Ammon's horn (tissue), 1 donor: ENCODE measurements at places on chromosomes 3 and 15.

DNA sequence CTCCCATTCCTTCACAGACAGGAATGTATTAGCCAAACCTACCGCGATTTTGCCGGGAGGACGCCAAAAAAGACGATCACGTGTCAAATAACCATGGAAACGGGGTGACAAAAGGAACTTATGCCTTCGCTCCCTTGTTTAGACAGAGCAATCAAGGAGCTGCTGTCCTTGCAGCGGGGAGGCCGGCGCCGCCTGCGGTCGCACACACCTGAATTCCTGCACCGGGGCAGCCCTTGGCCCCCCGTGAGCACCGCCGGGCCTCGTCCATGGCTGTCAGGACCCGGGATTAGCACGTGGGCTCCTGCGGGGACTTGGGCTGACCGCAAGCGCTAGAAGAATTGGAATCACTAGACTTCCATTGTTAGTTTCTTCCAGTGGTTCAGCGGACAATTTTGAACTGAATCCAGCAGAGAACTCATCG lies 193.1 kb downstream of the SHQ1 start:
- peak; percentile 69 for DNase-seq

- no peak for DNase-seq
Measured at GRCh38 chr3:177122183-177122856, 75.0 kb downstream of the TBL1XR1 start.

- no peak for DNase-seq
Measured at GRCh38 chr3:108030960-108031359, 59.9 kb downstream of the CD47 start.

- no peak for DNase-seq
Measured at GRCh38 chr15:69760258-69760845, 307.7 kb downstream of the RPLP1 start.

DNA sequence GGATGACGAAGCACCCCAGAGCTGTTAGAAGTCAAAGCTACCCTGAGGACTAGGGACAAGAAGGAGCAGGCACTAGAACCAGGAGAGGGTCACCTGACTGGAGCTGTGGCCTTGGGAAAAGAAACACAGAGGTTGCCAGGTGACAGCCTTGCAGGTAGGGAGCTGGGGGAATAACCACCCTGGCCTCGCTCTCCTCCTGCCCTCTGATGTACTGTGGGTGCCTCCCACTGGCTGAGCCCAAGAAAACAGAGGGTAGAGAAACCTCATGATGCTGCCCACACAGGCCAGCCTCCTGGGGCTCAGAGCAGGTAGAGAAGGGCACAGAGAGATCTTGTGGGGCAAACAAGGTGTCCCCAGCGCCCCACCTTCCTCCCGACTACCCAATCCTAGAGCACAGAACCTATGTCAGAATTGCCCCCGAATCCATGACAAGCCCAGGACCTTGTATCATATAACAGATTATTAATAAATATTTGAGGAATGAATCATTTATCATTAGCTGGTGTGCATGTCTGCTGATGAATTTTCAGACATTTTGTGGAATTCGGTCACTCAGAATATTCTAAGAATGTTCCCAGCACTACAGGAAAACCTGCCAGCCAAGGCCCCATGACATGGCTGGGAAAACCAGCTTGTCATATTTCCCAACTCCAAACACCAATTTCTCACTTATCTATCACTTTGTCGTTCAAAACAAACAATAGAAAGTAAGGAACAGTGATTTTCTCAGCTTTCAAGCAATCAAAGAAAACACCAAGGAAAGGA lies 59.8 kb upstream of the MEX3B start:
- DNase-seq: no peak

DNA sequence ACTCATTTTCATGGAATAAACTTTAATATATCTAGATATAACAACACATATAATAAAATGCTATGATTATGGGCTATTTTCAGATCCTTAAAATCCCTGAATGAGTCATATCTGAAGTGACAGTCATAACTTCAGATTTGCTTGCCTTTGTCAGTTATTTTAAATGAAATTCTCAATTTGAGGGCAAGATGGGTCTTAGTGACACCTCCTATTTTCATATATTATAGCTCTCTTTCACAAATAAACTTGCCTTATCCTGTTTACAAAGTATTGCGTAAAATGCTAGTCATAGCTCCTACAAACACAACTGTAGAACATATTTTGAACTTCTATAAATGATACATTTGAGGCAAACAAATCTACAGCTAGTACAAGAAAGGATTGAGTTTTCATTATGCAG lies 6.2 kb upstream of the THRB start:
- DNase-seq: no peak

- DNase-seq: no peak
Measured at GRCh38 chr15:59251001-59251845, 44.6 kb downstream of the LDHAL6B start.

GRCh38 chr15:79736435-79737000 lies 160.3 kb downstream of the MTHFS start:
- no peak for DNase-seq

DNA sequence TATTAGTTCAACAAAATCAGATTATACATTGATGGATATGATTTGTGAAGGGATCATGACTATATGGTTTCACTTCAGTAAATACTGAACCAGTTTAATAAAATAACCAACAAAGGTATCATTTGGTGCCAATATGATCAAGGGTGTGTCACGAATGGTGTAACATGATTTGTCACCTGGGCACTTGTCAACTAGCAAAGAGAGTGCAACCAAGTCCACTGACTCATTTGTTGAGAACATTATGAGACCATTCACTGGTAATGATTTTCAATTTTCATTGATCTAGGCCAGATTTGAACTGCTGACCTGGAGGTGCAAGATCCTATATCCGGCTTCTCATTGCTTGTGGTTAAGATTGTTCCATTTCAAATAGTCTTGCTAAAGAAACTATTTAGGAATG lies 1037.9 kb downstream of the ROBO2 start:
- DNase-seq: no peak

DNA sequence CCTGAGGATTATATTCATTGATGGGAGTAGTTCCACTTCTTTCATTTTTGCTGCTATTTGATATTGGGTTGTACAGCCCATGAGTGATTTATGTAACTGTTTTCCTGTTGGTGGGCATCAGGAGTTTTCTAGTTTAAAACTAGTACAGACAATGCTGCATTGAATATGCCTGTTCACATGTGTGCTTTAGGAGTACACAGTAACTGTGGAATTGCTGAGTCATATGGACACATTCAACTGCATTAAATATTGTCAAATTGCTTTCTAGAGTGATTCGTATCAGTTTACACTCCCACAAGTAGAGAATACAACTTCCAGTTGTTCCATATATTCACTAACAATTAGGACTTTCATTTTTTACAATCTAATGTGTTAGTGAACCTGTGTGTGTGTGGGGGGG lies 59.8 kb upstream of the THSD4 start:
- no peak for DNase-seq

GRCh38 chr15:68515371-68516095 lies 63.3 kb upstream of the CORO2B start:
- DNase-seq: no peak

DNA sequence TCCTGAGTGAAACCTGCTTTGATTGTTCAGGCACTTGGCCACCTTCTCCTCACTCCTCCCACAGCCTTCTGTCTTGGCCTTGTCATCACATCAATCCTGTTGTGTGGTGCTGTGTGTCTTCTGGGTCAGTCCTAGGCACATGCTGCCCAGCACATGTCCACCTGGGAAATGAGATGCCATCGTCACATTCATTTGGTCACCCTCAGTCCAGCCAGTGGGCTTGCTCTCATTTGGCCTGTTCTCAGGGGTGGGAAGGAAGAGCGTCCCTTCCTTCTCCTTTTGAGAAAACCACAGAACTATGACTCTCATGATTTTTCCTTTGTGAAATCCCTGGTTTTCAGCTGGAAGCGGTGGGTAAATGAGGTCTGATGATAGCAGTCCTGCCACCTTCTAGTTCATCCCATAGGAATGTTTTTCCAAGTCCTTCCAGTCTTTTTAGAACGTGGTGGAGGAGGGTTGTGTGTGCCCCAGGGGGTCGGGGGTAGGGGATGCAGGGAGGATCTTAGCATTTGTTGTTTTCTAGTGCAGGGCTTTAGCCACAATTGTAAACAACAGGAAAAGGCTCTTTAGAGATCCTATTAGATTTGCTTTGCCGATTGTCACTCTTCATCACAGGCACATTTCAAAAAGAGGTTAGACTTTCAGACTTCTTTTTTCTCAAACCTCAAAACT lies 8.4 kb upstream of the PLA1A start:
- peak; percentile 25 for DNase-seq

- no peak for DNase-seq
Measured at GRCh38 chr3:123877466-123877865, 6.7 kb downstream of the MYLK start.

DNA sequence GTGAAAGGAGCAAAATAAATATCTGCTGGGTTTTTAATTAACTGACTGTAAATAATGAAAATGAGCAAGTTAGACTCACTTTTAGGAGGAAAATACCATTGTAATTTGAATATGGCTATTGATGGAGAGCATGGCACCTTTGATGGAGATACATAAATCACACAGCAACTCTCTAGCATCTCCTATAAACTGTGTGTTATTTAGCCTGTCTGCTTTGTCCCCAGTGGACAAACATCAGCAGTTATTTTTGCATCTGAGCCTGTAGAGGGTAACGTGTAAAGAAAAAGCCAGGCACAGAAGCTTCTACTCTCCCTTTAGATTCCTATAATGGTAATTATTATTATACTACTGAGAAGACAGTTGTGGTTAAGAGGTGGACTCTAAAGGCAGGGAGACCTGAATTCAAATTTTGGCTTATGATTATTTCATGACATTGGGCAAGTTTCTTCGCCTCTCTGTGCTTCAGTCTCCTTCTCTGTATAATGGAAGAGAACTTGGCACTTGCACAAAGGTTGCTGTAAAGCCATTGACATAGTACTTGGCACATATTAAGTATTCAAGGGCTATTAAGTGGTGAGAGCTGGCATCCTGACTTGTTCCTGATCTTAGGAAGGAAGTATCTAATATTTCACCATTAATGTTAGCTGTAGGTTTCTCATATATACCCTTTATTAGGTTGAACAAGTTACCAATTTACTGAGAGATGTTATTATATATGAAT lies 289.5 kb upstream of the TRIM42 start:
- no peak for DNase-seq

DNA sequence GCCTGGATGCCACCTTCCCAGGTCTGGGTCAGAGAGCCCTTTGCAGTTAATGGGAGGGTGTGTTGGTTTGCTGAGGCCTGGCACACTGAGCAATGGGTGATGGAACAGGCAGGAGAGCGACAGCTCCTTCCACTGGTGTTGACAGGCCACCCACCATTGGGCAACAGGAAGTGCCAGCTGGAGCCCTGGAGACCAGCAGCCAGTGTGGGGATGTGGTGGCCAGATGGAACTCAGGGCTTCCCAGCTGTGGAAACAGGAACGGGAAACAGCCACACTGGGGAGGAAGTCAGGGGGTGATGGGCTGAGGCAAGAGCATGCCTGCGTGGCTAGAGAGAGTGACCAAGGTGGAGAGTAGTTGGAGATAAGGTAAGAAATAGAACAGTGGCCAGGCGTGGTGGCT lies 9.3 kb downstream of the PSTPIP1 start:
- peak; percentile 68 for DNase-seq

DNA sequence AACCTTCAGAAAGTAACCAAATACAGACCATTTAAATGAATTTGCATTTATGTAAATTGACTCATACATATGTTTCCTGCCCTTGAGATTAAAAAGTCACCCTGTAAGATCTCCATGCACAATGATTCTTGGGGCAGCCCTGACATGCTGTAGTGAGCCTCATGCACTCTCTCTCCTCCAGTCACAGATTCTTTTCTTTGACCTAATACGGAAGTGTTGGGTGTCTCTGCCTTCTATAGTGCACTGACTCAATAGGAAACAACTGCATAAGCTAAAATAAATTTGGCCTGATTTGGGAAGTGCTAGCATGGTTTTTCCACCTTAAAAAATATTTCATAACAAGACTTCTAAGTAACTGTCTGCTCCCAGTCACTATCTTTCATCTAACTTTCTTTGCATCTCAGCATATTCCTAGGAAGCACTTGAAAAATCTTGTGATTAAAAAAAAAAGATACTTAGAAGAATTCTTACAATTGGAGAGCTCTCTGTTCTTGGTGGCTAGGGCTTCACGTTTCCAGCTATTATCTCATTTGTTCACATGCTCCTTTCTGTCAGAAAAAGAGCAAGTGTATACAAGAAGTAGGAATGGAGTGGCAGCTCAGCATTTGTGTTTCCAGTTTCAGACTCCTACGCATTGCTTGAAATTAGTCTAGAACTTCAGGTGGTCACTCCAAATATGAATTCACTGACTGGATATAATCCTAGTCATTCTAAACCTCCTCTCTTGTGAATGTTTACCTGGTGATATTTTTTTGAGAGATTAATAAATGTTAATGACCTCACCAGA lies 207.9 kb upstream of the COL8A1 start:
- DNase-seq: no peak

GRCh38 chr3:65875393-65876027 lies 163.2 kb downstream of the MAGI1 start:
- DNase-seq: no peak

GRCh38 chr15:38149315-38149714 lies 103.3 kb upstream of the SPRED1 start:
- DNase-seq: no peak

- peak; percentile 72 for DNase-seq
Measured at GRCh38 chr3:127455541-127456450, 134.7 kb downstream of the TPRA1 start.

GRCh38 chr3:194575484-194576210 lies 57.6 kb downstream of the TMEM44 start:
- DNase-seq: no peak

- peak; percentile 51 for DNase-seq
Measured at GRCh38 chr3:36991923-36992805, 767 bp downstream of the EPM2AIP1 start.

- no peak for DNase-seq
Measured at GRCh38 chr3:50587373-50587772, 18.1 kb downstream of the HEMK1 start.

DNA sequence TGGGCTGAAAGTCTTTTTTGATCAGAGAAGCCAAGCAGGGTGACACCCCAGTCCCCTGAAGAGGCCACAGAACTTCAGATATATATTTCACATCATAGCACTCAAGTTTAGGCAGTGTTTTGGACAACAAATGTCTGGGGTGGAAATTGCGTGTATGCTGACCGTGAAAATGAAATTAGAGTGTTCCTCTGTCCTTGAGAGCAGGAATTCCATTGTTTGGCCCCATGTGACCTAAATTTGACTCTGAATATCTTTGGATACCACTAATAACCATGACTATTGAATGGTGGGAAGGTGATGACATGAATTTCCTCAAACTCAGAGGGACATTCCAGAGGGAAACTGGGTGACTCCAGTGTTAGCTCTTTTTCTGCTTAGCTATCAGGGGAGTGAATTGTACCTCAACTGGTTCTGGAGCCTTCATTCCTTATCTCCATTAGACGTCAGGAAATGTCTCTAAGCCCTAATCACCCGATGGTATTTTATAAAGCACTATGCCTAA lies 263.5 kb upstream of the RASGRP1 start:
- DNase-seq: no peak

- DNase-seq: peak; percentile 33
Measured at GRCh38 chr15:89496155-89497098, at the start of gene RHCG. RHCG (minus strand) TSS chr15:89496583; CDS start chr15:89496544, 39 bp downstream.

GRCh38 chr3:127475391-127475790 lies 115.1 kb downstream of the TPRA1 start:
- no peak for DNase-seq

GRCh38 chr3:76643623-76644304 lies 396.1 kb upstream of the ROBO2 start:
- DNase-seq: no peak
